ENCODE measurements at places on chromosomes 2 and 18. TPM values are rescaled to one million over a fixed set of nuclear protein-coding genes. Genes with fewer than 3 reads are reported as not detected.

GRCh38 chr2:180442860-180443644 is 436.0 kb upstream of the CWC22 start:
- H3K27ac ChIP-seq, result no peak overlapping the region
- H3K27me3 ChIP-seq, result peaks cover 3% of the 10 kb centered on the region
- no peaks in the 10 kb centered on the region for H3K4me1 ChIP-seq
- no peak overlapping the region for H3K4me3 ChIP-seq
- no peak for DNase-seq

DNA sequence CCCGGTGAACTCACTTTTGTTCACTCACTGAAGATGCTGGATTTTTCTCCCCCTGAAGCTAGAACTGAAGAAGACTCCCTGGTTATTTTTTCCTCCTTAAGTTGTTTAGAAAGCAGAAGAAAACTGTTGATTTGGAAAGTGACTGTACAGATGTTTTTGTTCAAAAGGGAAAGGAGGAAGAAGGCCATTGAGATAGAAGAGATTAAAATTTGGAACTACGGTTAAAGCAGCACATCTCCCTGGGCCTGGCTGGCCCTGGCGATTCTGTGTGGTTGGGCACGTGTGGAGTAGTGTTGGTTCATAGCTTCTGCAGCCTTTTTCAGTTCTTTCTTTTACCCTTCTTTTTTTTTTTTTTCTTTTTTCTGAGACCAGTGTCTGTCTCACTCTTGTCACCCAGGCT is 109.2 kb downstream of the MAP4K4 start:
- H3K27ac ChIP-seq, result peak overlapping the region; percentile 97
- H3K4me3 ChIP-seq, result no peak overlapping the region
- H3K4me1 ChIP-seq, result peaks cover 80% of the 10 kb centered on the region
- DNase-seq, result no peak

GRCh38 chr2:208565690-208566416 is 159.3 kb downstream of the PTH2R start:
- no peaks in the 10 kb centered on the region for H3K36me3 ChIP-seq
- DNase-seq, result no peak
- no peak overlapping the region for H3K27ac ChIP-seq

DNA sequence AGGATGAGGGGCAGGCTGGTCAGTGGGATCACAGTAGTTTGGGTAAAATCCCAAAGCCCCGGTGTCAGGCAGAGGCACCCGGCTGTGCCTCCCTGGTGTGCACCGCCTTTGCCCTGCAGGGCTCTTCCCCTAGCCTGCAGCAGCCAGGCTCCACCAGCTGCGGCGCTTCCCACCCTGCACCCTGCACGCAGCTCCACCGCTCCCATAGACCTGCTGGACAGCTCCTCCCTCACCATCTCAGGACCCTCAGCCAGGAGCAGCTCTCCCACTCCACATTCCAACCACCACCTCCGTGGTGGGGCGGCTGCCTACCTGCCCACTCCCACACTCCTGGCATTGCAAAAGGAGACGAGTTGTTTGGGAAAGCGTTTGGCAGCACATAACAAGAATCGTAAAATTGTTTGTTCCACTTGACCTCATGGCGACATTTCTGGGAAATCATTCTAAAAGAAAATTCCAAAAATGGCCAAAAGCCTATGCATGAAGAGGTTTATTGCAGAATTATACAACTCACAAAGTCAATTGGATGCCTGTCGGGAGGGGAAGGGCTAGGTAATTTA is 287.4 kb upstream of the HDAC4 start:
- H3K4me1 ChIP-seq, result peaks cover 1% of the 10 kb centered on the region
- DNase-seq, result no peak
- H3K36me3 ChIP-seq, result no peaks in the 10 kb centered on the region
- peaks cover 29% of the 10 kb centered on the region for H3K27me3 ChIP-seq
- H3K4me3 ChIP-seq, result no peak overlapping the region
- H3K27ac ChIP-seq, result no peak overlapping the region

GRCh38 chr2:237413777-237414661 is at the start of gene COL6A3:
COL6A3 (minus strand) TSS chr2:237414164; CDS start chr2:237396817, 17,347 bp downstream.
- H3K27ac ChIP-seq, result peak within 1 kb of the TSS; percentile 91
- no peak for DNase-seq
- H3K4me1 ChIP-seq, result peaks cover 25% of the 10 kb centered on the region
- peak within 1 kb of the TSS; percentile 85 for H3K4me3 ChIP-seq
- no peaks in the 10 kb centered on the region for H3K27me3 ChIP-seq
- H3K36me3 ChIP-seq, result no peaks in the 10 kb centered on the region

- no peak overlapping the region for H3K4me3 ChIP-seq
- no peak for DNase-seq
- peaks cover 19% of the 10 kb centered on the region for H3K27me3 ChIP-seq
- no peak overlapping the region for H3K27ac ChIP-seq
These were observed 388.0 kb downstream of the TRIB2 start for GRCh38 chr2:13104723-13105122.

GRCh38 chr2:184735611-184736010 is 137.3 kb downstream of the ZNF804A start:
- H3K4me1 ChIP-seq, result peaks cover 5% of the 10 kb centered on the region
- H3K27me3 ChIP-seq, result no peaks in the 10 kb centered on the region
- no peaks in the 10 kb centered on the region for H3K36me3 ChIP-seq
- DNase-seq, result no peak
- H3K4me3 ChIP-seq, result no peak overlapping the region
- no peak overlapping the region for H3K27ac ChIP-seq

GRCh38 chr2:17835516-17835915 is 19.3 kb downstream of the MSGN1 start:
- no peak overlapping the region for H3K4me3 ChIP-seq
- H3K4me1 ChIP-seq, result peaks cover 6% of the 10 kb centered on the region
- no peaks in the 10 kb centered on the region for H3K36me3 ChIP-seq

DNA sequence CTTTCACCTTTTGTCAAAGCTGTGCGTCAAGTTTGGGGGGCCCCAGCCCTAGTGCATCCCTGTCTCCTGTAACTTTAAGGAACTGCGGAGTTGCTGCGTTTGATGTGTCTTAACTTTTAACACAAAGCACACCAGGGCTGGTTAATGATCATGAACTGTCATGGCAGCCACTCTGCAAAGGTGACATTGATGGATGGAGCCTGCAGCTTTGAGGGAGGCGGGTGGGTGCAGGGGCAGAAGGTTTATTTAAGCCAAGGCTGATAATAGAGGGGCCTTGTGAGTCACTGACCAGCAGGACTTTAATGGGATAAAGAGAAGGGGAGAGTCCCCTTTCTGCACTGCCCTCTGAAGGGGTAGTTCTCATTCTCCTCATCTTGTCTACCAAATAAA is 190.2 kb upstream of the GATA6 start:
- peaks cover 25% of the 10 kb centered on the region for H3K4me1 ChIP-seq
- H3K27ac ChIP-seq, result no peak overlapping the region
- H3K4me3 ChIP-seq, result no peak overlapping the region
- no peaks in the 10 kb centered on the region for H3K36me3 ChIP-seq
- no peaks in the 10 kb centered on the region for H3K27me3 ChIP-seq

GRCh38 chr2:120722568-120723421 is 12.9 kb upstream of the GLI2 start:
- H3K4me1 ChIP-seq, result peaks cover 11% of the 10 kb centered on the region
- peak overlapping the region; percentile 23 for H3K27ac ChIP-seq
- H3K27me3 ChIP-seq, result no peaks in the 10 kb centered on the region
- DNase-seq, result no peak
- no peak overlapping the region for H3K4me3 ChIP-seq

GRCh38 chr2:230564805-230565779 is 147.6 kb upstream of the CAB39 start:
- H3K27me3 ChIP-seq, result no peaks in the 10 kb centered on the region
- no peak overlapping the region for H3K4me3 ChIP-seq
- H3K36me3 ChIP-seq, result no peaks in the 10 kb centered on the region
- no peak overlapping the region for H3K27ac ChIP-seq
- no peak for DNase-seq
- no peaks in the 10 kb centered on the region for H3K4me1 ChIP-seq

- DNase-seq, result peak; percentile 25
- peaks cover 6% of the 10 kb centered on the region for H3K27me3 ChIP-seq
- peaks cover 30% of the 10 kb centered on the region for H3K4me1 ChIP-seq
- H3K27ac ChIP-seq, result peak overlapping the region; percentile 84
- H3K36me3 ChIP-seq, result no peaks in the 10 kb centered on the region
These were observed 107.4 kb upstream of the KCTD1 start for GRCh38 chr18:26655525-26656430.

GRCh38 chr2:181847702-181848101 is 43.8 kb upstream of the ITPRID2 start:
- peaks cover 6% of the 10 kb centered on the region for H3K4me1 ChIP-seq
- H3K4me3 ChIP-seq, result no peak overlapping the region
- no peaks in the 10 kb centered on the region for H3K36me3 ChIP-seq

GRCh38 chr2:110678457-110679336 is 834 bp upstream of the BUB1 start:
- peak overlapping the region; percentile 99 for H3K4me3 ChIP-seq
- no peak for DNase-seq
- H3K36me3 ChIP-seq, result no peaks in the 10 kb centered on the region
- peak overlapping the region; percentile 99 for H3K27ac ChIP-seq
- peaks cover 34% of the 10 kb centered on the region for H3K4me1 ChIP-seq

DNA sequence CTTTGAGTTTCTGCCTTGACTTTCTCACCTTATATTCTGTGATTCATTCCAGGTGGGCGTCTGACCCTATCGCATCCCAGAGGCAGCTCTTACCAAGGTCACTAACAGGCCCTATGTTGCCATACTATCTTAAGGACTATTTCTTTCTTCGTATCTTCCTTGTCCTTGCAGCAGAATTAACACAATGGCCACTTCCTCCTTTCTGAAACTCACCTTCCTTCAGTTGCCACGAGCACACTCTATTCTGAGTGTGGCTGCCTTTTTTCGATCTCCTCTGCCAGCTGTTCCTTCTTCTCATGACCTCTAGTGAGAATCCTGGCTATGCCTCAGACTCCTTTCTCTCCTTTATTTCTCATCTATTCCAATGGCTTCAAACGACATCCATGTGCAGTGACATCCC is 160.4 kb upstream of the CCDC195 start:
- peaks cover 9% of the 10 kb centered on the region for H3K27me3 ChIP-seq
- no peaks in the 10 kb centered on the region for H3K36me3 ChIP-seq
- H3K27ac ChIP-seq, result no peak overlapping the region
- no peaks in the 10 kb centered on the region for H3K4me1 ChIP-seq

DNA sequence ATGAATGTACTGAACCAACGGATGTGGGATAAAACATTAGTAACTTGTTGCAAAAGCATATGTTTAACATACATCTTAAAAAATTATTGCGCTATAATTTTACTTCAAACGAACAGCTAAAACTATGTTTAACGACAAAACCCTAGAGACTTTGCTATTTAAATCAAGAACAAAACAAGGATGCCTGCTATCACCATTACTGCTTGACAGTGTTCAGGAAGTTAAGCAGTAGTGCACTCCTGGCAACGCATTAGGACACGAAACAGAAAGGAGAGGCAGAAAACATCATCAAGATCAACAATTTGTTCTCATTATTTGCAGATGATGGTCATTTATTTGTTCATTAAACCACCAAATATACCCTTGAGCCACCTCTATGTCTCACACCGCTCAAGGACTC is 151.9 kb downstream of the GALNT1 start:
- DNase-seq, result no peak
- no peaks in the 10 kb centered on the region for H3K36me3 ChIP-seq
- H3K4me3 ChIP-seq, result no peak overlapping the region
- H3K27me3 ChIP-seq, result no peaks in the 10 kb centered on the region

DNA sequence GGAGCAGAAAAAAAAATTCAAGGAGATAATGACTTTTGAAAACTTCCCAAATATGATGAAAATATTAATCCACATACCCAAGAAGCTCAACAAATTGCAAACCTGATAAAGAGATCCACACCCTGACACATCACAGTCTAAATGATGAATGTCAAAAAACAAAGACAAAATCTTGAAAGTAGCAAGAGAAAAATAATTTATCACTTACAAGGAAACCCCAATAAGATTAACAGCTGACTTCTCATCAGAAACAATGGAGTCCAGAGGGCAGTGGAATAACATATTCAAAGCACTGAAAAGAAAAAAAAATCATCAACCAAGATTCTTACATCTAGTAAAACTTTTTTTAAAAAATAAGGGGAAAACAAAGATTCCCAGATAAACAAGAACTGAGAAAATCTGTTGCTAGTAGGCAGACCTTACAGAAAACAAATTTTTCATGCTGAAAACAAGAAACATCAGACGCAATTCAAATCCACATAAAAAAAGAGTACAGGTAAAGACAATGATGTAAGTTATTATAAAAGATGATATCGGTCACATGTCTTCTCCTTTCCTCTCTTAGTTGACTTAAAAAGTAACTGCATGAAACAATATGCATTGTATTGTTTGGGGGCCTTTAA is 21.3 kb downstream of the SLC66A2 start:
- no peaks in the 10 kb centered on the region for H3K27me3 ChIP-seq
- DNase-seq, result no peak

GRCh38 chr2:226467221-226467620 is 332.4 kb downstream of the IRS1 start:
- H3K36me3 ChIP-seq, result peaks cover 7% of the 10 kb centered on the region
- no peak overlapping the region for H3K27ac ChIP-seq
- no peaks in the 10 kb centered on the region for H3K4me1 ChIP-seq
- no peak for DNase-seq

DNA sequence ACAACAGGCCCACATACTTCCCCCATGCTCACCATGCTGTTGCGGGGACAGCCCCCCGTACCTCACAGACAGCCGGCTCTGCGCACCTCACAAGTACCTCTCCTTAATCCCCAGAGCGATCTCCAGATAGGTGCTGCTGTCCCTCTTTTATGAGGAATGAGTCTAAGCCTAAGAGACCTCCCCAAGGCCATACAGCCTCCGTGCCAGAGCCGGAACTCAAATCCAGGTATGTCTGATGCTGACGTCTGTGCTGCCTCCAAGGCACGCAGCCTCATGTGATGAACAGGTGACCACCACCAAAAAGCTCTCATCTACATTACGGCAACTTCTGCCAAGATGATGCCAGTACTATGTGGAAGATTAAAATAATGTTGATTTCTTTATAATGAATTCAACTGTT is 85.2 kb downstream of the EIPR1 start:
- H3K4me1 ChIP-seq, result no peaks in the 10 kb centered on the region
- H3K36me3 ChIP-seq, result no peaks in the 10 kb centered on the region
- no peaks in the 10 kb centered on the region for H3K27me3 ChIP-seq
- no peak overlapping the region for H3K4me3 ChIP-seq
- H3K27ac ChIP-seq, result no peak overlapping the region

GRCh38 chr18:56176751-56177150 is 461.6 kb downstream of the TXNL1 start:
- no peak for DNase-seq
- H3K4me3 ChIP-seq, result no peak overlapping the region
- no peak overlapping the region for H3K27ac ChIP-seq
- H3K36me3 ChIP-seq, result no peaks in the 10 kb centered on the region

GRCh38 chr2:65079017-65079416 is 22.8 kb downstream of the CEP68 start:
- no peak overlapping the region for H3K27ac ChIP-seq

The EFR3B gene
- total RNA-seq, result 15.4 TPM

The CYS1 gene
- total RNA-seq, result 1.4 TPM

The CD28 gene
- total RNA-seq, result not detected

The CCBE1 gene
- 71.1 TPM for total RNA-seq

The PSMD1 gene
- 83.3 TPM for total RNA-seq

The SCYGR8 gene
- total RNA-seq, result not detected

The GPATCH11 gene
- total RNA-seq, result 4.9 TPM

The GYPC gene
- total RNA-seq, result 39.7 TPM

The FAM228B gene
- total RNA-seq, result 33.0 TPM

The CHCHD5 gene
- total RNA-seq, result 32.3 TPM

The CELF4 gene
- total RNA-seq, result 2.3 TPM

The TEKT4 gene
- total RNA-seq, result not detected
